Nucleus accumbens (tissue), 56 donors: ENCODE measurements at places on chromosomes 12 and 14.

DNA sequence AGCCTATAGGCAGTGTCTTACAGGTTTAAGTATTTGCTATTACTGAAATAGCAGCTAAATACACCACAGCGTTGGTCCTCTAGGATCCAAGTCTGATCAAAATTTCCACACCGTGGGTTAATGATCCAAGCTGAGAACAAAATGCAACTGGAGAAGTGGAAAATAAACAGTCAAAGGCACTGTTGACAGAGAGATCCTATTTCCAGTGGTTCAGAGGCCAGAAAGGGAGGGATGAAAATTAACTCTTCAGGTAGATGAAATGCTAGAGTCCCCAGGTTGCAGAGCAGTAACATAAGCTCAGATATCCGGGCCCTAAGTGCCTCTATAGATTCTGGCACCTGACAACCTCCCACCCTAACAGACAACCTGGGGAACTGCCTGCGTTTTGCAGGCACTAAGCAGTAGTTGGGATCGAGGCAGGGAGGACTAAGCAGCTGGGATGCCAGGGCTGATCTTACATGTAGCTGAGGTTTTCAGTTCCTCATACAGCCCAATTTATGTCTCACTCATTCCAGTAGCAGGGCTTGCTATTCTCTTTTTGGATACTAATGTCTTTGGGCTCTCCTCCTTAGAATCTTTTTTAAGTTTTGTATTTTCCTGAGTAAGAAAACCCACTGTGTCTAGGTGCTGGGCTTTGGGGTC, 42.7 kb upstream of the CRACR2A start:
- no peak for DNase-seq

DNA sequence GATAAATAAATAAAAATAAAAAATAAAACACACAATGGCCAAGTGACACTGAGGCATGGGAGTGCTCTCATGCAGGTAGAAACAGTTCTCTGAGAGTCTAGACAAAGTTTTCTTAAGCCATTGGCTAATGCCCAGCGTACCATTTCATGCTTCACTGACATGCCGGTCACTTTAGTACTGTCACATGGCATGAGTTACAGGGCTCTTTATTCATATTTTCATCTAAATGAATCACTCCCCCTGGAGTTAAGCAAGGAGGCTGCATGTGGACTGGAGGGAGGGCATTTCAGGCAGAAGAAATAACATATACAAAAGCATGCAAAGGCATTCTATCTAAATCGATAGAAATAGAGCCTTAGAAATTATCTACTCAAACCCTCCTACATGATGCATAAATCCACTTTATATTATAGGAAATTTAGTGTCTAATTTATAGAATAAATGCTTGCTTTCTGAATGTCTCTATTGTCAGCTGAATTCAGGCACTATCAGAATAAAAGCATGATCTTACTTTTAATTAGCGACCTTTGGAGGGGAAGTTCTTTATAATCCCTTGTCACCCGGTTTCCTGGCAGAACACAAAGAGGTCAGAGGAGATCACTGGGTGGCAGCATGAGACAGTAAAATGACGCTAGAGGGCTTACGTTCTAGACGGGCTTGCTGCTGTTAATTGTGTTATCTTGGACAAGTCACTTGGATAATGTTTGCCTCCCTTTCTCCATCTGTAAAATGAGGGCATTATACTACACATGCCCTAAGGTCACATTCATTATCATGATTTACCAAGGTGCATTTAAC, 17.5 kb downstream of the DYRK4 start:
- DNase-seq: no peak

DNA sequence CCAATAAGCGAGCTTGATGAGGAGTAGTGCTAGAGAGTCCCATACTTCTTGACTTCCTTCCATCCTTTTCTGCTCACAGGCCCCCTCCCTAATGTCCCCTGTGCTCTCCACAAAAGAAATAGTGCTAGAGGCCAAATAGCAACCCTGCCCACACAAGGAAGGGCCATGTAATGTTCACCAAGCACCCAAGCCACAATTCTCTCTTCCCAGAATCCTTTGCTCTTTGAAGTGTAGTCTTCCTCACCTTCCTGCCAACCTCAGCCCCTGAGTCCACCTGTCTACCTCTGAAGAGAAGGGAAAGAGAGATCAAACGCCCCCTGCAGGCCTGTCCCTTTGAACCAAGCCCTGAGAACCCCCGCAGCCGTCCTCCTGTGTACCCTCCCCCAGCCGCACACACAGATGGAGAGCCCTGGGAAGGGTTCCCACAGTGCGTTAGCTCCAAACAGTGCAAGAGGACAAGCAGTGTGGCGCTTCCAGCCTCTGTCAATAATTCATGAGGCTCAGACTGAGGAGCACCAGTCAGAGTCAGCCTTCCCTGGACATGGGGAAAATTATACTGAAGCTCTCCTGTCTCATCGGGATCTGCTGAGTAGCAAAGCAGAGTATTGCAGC, 1.9 kb upstream of the DHRS4 start:
- peak; percentile 35 for DNase-seq

GRCh38 chr12:108637222-108637971, 3.7 kb upstream of the SELPLG start:
- DNase-seq: no peak

DNA sequence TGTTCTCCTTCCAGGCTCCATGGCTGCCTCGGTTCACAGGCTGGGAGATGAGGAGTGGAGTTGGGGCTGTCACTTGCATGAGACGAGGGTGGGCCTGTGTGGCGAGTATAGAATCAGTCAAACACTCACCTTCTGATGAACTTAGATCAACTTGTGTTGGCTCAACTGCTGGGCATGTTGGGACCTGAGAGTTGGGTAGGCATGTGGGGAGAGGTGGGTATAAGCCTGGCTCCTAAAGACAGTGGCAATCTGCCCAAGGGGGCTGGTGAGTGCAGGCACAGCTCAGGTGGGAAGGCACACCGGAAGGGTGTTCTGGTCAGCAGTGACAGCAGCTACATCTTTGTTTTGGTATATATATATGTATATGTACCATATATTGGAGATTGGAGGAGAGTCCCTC, 30.1 kb upstream of the TDRD9 start:
- no peak for DNase-seq

DNA sequence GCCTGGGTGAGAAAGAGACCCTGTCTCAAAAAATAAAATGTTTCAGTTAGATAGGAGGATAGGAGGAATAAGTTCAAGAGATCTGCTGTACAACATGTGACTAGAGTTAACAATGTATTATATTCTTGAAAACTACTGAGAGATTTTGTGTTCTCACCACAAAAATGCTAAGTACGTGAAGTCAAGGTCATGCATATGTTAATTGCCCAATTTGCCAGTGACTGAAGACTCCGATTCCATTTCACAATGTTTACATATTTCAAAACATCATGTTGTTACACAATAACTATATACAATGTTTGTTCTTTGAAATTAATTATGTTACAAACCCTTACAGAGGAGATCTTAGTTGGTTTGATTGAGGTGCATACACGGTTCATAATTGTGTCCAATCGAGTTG, 52.1 kb downstream of the SLC15A4 start:
- DNase-seq: no peak

DNA sequence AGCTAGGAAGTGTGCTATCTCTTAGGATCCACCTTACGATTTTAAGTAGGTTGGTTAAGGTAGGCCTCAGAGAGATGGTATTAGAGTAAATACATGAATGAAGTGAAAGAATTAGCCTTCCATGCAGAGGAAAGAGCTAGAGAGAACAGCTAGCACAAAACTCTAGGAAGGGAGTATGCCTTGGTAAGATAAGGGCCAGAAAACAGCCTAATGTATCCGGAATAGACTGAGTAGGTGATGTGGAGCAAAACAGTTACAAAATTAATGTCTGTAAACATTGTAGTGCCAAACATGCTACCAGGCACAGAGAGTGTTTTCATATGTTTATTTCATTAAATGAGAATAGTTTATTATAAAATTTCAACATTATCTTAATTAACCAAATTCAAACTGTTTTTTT, 315.1 kb downstream of the SOX5 start:
- DNase-seq: no peak

DNA sequence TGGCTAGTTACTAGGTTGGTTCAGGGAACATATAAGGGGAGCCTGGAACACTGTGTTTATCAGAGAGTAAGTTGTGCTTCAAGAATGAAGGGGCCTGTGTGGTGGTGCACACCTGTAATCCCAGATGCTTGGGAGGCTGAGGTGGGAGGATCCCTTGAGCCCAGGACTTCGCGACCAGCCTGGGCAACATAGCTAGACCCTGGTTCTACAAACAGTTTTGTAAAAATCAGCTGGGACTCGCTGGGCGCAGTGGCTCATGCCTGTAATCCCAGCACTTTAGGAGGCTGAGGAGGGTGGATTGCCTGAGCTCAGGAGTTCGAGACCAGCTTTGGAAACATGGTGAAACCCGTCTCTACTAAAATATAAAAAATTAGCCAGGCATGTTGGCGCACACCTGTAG, 42.1 kb upstream of the GPR132 start:
- no peak for DNase-seq

DNA sequence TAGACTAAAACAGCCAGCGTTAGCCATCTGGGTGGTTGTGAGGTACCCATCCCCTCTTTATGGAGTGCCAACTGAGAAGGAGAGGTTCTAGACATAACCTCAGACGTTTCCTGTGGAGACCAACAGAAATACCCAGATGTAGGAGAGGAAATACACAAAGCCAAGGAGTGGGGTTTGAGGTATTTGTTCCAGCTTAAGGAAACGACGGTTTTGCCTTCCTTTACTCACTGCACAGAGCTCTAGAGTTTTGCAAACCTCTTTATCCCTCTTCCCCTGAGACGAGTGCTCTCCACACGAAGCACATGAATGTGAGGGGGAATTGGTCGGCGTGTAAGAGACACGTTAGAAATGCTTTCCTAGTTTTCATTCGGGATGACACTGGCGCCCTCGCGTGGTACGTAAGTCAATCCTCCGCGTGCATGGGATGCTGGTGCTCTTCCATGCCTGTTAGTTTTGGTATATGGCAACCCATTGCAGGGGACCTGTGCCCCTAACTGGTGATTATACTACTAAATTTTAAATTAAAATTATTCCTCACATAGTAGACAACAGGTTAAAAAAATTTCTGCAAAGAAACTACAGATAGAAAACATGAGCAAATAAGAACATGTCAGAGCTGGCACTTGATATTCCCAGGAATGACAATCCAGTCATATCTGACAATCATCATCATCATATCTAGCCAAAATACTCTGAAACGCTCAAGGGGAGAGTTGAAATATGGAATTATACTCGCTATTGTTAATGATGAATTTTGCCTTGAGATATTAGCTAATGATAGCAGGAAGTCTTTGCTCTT, 121.7 kb downstream of the PPM1H start:
- peak; percentile 35 for DNase-seq

- no peak for DNase-seq
Measured at GRCh38 chr12:54215989-54216796, 27.4 kb upstream of the SMUG1 start.

GRCh38 chr14:35134329-35135123, 12.2 kb downstream of the PRORP start:
- no peak for DNase-seq

DNA sequence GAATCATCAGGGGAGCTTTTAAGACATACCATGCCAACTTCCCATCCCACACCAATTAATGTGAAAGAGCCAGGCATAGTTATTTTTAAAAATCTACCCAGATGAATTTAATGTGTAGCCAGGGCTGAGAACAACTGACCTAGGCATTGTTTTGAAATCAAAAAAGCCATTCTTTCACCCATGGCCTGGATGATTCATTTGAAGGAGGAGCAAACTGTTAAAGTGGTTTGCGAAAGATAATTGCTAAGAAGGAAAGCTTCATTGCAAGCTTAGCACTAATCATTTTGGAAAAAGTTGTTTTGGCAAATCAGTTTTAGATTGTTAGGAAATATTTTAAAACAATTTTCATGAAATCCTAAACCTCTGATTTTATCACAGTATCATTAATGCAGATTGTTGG, 2.1 kb upstream of the GTSF1 start:
- no peak for DNase-seq

GRCh38 chr14:57933349-57933748, 67.5 kb upstream of the SLC35F4 start:
- no peak for DNase-seq

GRCh38 chr12:92272061-92272964, 126.7 kb upstream of the BTG1 start:
- DNase-seq: no peak

- no peak for DNase-seq
Measured at GRCh38 chr12:39102474-39103209, 197.3 kb upstream of the CPNE8 start.

GRCh38 chr12:117067016-117067415, 32.2 kb downstream of the TESC start:
- no peak for DNase-seq

DNA sequence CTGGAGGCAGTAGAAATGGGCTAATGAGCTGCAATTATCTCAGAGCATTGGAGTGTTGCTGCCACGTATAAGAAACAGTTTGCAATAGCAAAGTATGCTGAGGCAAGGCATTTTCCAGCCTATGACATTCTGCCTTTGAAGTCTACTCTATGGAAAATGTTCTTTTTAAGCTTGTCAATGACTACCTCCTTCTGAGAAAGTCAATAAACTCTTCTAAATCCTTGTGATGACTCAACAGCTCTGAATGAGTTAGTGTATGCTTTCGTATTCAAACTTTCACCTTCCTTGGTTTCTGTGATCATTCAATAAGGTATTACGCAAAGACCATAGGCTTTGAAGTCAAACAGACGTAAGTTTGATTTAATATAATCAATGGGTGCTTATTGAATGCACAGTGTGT, 111.2 kb downstream of the CAPZA3 start:
- DNase-seq: no peak

- no peak for DNase-seq
Measured at GRCh38 chr12:40010899-40011774, 94.7 kb downstream of the SLC2A13 start.
